ENCODE measurements at places on chromosomes 1 and 21. TPM values are rescaled to one million over a fixed set of nuclear protein-coding genes. Genes with fewer than 3 reads are reported as not detected.

Gene FBLIM1
- polyA plus RNA-seq = not detected

Gene SPRR1A
- not detected for polyA plus RNA-seq

Gene AMY2A
- not detected for polyA plus RNA-seq

Gene KCNH1
- polyA plus RNA-seq = not detected

Gene PLA2G2C
- not detected for polyA plus RNA-seq

Gene TMEM125
- 0.23 TPM for polyA plus RNA-seq

Gene IPP
- polyA plus RNA-seq = 8.7 TPM

Gene FLG2
- polyA plus RNA-seq = 0.01 TPM

Gene SLC30A2
- not detected for polyA plus RNA-seq

Gene TMEM52
- polyA plus RNA-seq = not detected

Gene DR1
- polyA plus RNA-seq = 66.0 TPM

Gene KDF1
- polyA plus RNA-seq = 7.7 TPM

Gene CCDC30
- polyA plus RNA-seq = 0.55 TPM

Gene S100A2
- not detected for polyA plus RNA-seq

Gene ATF3
- polyA plus RNA-seq = not detected

Gene ESRRG
- not detected for polyA plus RNA-seq

Gene TMOD4
- polyA plus RNA-seq = not detected

Gene PTPN22
- 40.1 TPM for polyA plus RNA-seq

Gene MTARC1
- 0.59 TPM for polyA plus RNA-seq

Gene CFHR5
- polyA plus RNA-seq = not detected

Gene SPRR2G
- not detected for polyA plus RNA-seq

Gene RAB13
- 1.0 TPM for polyA plus RNA-seq

Gene CR1
- polyA plus RNA-seq = 3.1 TPM

Gene GNPAT
- polyA plus RNA-seq = 23.3 TPM

All from naive thymus-derived CD8-positive, alpha-beta T cell (primary cell).